ENCODE measurements at places on chromosomes 3 and 15. TPM values are rescaled to one million over a fixed set of nuclear protein-coding genes. Genes with fewer than 3 reads are reported as not detected.

CCDC174 gene
- 55.7 TPM for total RNA-seq

NUP210 gene
- 125 TPM for total RNA-seq

PRSS50 gene
- not detected for total RNA-seq

CADPS gene
- total RNA-seq, result not detected

DNAJC13 gene
- 29.4 TPM for total RNA-seq

ITIH1 gene
- total RNA-seq, result not detected

DPPA2 gene
- not detected for total RNA-seq

GASK1A gene
- not detected for total RNA-seq

TMEM45A gene
- total RNA-seq, result 0.39 TPM

RASGRP1 gene
- total RNA-seq, result 216 TPM

SAMD7 gene
- not detected for total RNA-seq

TUSC7 gene
- total RNA-seq, result not detected

CMTM6 gene
- total RNA-seq, result 46.1 TPM

SENP5 gene
- 67.5 TPM for total RNA-seq

ARL14 gene
- total RNA-seq, result not detected

RPN1 gene
- 94.4 TPM for total RNA-seq

CADM2 gene
- total RNA-seq, result not detected

CFAP20DC gene
- 0.32 TPM for total RNA-seq

ERICH6 gene
- not detected for total RNA-seq

DUOX1 gene
- not detected for total RNA-seq

ACOX2 gene
- total RNA-seq, result not detected

ATP13A5 gene
- total RNA-seq, result not detected

FOXB1 gene
- total RNA-seq, result 4.0 TPM

DGKG gene
- 0.81 TPM for total RNA-seq

FBXW12 gene
- total RNA-seq, result not detected

STX19 gene
- not detected for total RNA-seq

TLR9 gene
- 0.27 TPM for total RNA-seq

PIK3CA gene
- 38.0 TPM for total RNA-seq

SMAD6 gene
- total RNA-seq, result 0.27 TPM

STRIT1 gene
- total RNA-seq, result not detected

DLL4 gene
- not detected for total RNA-seq

C3orf49 gene
- total RNA-seq, result not detected

FSIP1 gene
- total RNA-seq, result 0.25 TPM

STAC gene
- 0.62 TPM for total RNA-seq

CPA3 gene
- total RNA-seq, result 1.1 TPM

B3GALNT1 gene
- 0.47 TPM for total RNA-seq

LRRC31 gene
- total RNA-seq, result not detected

MAN2C1 gene
- total RNA-seq, result 353 TPM

NRROS gene
- 18.3 TPM for total RNA-seq

HYAL1 gene
- total RNA-seq, result 0.35 TPM

GNAT1 gene
- total RNA-seq, result not detected

SLC9C1 gene
- total RNA-seq, result not detected

REC114 gene
- not detected for total RNA-seq

TJP1 gene
- not detected for total RNA-seq

C3orf85 gene
- total RNA-seq, result not detected

TRAT1 gene
- 85.0 TPM for total RNA-seq

FANCI gene
- total RNA-seq, result 16.8 TPM

DHX30 gene
- 70.7 TPM for total RNA-seq

COL6A5 gene
- total RNA-seq, result not detected

ITPKA gene
- not detected for total RNA-seq

SCG5 gene
- total RNA-seq, result 1.7 TPM

TMEM266 gene
- total RNA-seq, result 0.25 TPM

STXBP5L gene
- not detected for total RNA-seq

LCTL gene
- total RNA-seq, result not detected

MEGF11 gene
- not detected for total RNA-seq

SRP14 gene
- 128 TPM for total RNA-seq

BFSP2 gene
- total RNA-seq, result 6.6 TPM

Measured in CD4-positive, CD25-positive, alpha-beta regulatory T cell (primary cell).